ENCODE measurements at places on chromosomes 2 and 18. TPM values are rescaled to one million over a fixed set of nuclear protein-coding genes. Genes with fewer than 3 reads are reported as not detected.

Gene BBS5
- total RNA-seq: 4.6 TPM

Gene CHRNG
- not detected for total RNA-seq

Gene GAL3ST2
- total RNA-seq: 0.44 TPM

Gene IL36A
- total RNA-seq: not detected

DNA sequence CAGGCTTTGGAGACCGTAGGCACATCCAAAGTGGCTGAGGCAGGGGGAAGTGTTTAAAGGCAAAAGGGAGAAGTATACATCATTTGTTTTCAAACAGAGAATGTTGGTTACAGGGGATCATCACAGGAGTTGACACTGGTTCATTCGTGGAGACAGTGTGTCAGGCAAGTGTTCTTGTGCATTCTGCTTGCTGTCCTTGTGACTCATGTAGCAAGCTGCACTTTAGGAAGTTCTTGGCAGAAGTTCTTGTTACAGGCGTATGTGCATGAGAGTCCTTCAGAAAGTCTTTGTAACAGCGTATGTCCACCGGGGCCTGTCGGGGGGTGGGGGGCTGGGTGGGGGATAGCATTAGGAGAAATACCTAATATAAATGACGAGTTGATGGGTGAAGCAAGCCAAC lies 36.5 kb upstream of the B4GALT6 start:
- no peak overlapping the region for H3K27ac ChIP-seq
- no peak for DNase-seq
- no peaks in the 10 kb centered on the region for H3K4me1 ChIP-seq
- no peaks in the 10 kb centered on the region for H3K27me3 ChIP-seq
- no peak overlapping the region for H3K4me3 ChIP-seq

DNA sequence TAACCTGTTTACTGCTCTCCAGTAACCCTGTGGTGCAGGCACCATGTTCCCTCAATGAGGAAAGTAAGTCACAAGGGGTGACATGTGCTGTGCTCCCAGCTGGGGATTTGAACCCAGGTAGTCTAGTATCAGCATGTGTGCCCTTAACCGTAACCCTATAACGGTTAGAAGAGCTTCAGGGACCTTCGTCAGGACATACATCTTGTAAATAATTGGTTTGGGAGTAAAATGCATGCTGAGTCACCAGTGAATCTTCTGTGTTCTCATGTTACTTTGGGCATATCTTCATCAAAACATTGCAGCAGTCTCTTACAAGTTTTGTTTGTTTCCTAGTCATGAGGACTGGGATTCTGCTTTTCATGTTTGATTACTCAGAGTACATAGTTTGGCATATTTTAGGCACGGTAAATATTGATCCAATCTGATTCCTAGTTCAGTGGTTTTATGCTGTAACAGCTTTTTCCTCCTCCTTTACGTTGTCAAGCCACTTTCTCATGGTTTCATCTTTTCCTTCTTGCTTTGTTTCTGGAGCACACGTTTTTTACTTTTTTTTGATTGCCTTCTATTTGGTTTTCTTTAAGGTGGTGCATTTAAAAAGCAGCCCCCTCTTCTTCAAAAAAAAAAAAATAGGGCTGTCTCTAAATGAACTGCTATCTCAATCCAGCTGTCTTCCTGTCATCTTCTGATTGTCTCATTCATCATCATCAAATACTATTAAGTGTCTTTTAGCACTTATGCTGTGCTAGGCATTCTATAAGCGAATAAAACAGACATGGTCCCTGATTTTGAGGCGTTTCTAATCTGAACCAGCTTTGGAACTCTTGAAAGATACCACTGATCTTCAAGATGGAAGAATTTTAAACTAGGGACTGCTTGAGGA lies 50.4 kb downstream of the CLIP4 start:
- H3K4me1 ChIP-seq: peaks cover 7% of the 10 kb centered on the region
- no peak overlapping the region for H3K4me3 ChIP-seq
- no peaks in the 10 kb centered on the region for H3K27me3 ChIP-seq

DNA sequence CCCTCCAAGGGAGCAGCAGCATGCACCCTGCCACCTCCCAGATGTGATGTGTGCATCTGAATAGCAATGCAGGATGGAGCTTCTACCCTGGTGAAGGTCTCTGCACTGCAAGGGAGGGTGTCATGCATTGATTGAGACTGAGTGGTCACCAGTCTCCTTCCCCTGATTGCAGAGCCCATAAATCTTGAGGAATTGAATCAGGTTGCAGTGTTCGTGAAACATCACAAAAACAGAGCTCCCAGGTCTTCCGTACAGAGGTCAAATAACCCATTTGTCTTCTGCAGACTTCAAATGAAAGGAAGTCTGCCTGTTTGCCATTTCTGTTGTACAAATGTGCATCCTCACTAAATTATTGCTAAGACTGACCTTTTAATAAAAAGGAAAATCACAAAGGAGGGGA lies 136.8 kb downstream of the WDSUB1 start:
- H3K36me3 ChIP-seq: no peaks in the 10 kb centered on the region
- H3K4me1 ChIP-seq: peaks cover 47% of the 10 kb centered on the region
- H3K27me3 ChIP-seq: no peaks in the 10 kb centered on the region
- no peak overlapping the region for H3K27ac ChIP-seq
- no peak overlapping the region for H3K4me3 ChIP-seq

- H3K4me3 ChIP-seq: peak overlapping the region; percentile 22
- H3K27ac ChIP-seq: no peak overlapping the region
- DNase-seq: peak; percentile 56
- H3K36me3 ChIP-seq: no peaks in the 10 kb centered on the region
These were observed 50.2 kb upstream of the DTNA start for GRCh38 chr18:34659579-34660517.

DNA sequence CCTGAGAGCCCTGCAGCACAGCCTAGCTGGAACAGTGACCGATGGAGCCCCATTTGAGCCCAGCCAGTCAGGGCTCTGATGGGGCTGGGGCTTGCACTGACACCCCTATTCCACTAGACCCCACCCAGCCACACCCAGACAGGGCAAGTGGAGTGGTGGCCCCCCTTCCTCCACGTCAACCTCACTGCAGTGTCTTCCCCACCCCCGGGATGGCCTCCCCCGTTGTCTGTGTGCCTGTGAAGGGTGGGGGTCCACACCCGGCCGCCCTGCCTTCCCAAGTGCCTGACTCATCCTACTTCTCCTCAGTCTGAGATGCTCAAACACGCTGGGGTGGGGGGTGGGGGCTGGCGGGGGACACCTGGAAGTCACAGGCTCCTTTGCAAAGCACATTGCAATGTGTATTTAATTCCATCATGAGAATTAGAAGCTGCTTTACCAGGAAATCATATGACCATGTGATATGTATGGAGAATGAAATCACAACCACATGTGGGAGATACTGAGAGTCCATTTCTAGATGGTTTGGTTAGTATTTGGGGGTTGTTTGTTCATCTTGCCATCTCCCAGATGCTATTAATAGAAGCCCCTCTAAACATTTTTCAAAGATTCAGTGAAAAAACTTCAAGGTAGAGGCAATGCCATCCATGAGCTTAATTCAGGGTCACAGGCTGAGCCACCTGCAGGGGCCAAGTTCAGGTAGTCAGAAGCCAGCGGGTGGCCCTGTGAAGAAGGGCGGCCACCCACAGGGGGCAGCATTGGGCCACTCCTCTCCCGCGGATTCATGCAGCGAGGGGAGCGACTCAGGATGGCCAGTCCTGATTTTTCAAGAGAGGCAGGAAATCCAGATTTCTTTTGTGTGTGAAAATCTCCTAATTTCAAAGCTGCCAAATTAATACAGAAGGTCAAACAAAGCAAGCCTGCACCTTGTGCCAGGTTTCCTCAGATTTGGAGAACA lies 22.7 kb upstream of the GMPPA start:
- H3K27ac ChIP-seq: no peak overlapping the region
- H3K4me3 ChIP-seq: no peak overlapping the region
- H3K36me3 ChIP-seq: no peaks in the 10 kb centered on the region
- H3K27me3 ChIP-seq: no peaks in the 10 kb centered on the region
- no peak for DNase-seq
- H3K4me1 ChIP-seq: peaks cover 3% of the 10 kb centered on the region

- no peaks in the 10 kb centered on the region for H3K4me1 ChIP-seq
- no peak overlapping the region for H3K4me3 ChIP-seq
- no peaks in the 10 kb centered on the region for H3K36me3 ChIP-seq
- H3K27me3 ChIP-seq: no peaks in the 10 kb centered on the region
These were observed 156.3 kb downstream of the CYP26B1 start for GRCh38 chr2:71991397-71991796.

DNA sequence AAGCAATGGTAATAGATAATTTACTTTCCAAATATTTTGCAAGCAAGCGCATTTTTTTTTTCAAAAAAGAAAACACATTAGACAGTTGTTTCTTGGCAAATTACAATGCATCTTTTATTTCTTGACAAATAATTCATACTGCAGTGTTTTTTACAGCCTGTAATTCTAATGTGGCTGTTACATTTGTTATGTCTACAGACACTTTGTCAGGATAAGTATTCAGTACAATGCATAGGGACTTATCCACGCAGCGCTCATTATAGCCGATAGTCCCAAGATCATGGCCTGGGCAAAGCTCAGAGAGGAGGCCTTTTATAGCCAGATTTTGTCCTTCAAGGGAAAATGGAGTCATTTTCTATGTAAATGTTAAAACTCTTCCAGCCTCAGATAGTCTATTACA lies 123.0 kb upstream of the FANCL start:
- no peak overlapping the region for H3K27ac ChIP-seq
- no peak for DNase-seq
- no peak overlapping the region for H3K4me3 ChIP-seq
- no peaks in the 10 kb centered on the region for H3K4me1 ChIP-seq
- no peaks in the 10 kb centered on the region for H3K27me3 ChIP-seq
- H3K36me3 ChIP-seq: no peaks in the 10 kb centered on the region
